Right lobe of liver (tissue), 6 donors: ENCODE measurements at places on chromosomes 11 and 22. TPM values are rescaled to one million over a fixed set of nuclear protein-coding genes. Genes with fewer than 3 reads are reported as not detected.

SCUBE2 gene
- total RNA-seq: 0.29 TPM

RAPSN gene
- total RNA-seq: not detected

MRGPRF gene
- 1.6 TPM for total RNA-seq

GAL gene
- not detected for total RNA-seq

DNAJB7 gene
- total RNA-seq: not detected

BAIAP2L2 gene
- 0.79 TPM for total RNA-seq

RFPL1 gene
- total RNA-seq: not detected
